ENCODE measurements at places on chromosomes 5 and 9.

DNA sequence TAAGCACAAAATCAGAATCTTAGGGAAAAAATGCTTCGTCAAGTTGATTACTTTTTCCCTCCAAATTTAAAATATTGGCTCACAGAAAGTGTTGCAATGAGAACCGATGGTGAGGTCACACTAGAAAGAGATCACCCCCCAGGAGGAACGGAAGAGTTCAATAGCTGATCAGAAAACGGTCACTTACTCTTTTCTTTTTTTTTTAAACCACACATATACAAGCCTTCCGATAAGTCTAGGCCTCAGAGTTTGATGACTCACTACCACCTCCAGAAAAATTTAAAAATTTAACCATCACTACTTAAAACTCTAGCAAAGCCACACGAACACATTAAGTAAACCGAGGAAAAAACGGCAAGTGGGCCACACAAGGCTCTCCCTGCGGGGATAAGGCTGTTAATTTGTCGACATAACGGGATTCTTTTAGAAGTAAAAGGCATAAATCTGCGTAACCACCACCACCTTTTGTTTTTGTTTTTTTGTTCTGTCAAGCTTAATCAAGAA, 1.2 kb downstream of the SURF4 start:
- DNase-seq = no peak

- DNase-seq = no peak
These were observed 181.3 kb downstream of the SNCAIP start for GRCh38 chr5:122493091-122494021.

GRCh38 chr5:132825033-132825833, 5.2 kb downstream of the SHROOM1 start:
- no peak for DNase-seq

DNA sequence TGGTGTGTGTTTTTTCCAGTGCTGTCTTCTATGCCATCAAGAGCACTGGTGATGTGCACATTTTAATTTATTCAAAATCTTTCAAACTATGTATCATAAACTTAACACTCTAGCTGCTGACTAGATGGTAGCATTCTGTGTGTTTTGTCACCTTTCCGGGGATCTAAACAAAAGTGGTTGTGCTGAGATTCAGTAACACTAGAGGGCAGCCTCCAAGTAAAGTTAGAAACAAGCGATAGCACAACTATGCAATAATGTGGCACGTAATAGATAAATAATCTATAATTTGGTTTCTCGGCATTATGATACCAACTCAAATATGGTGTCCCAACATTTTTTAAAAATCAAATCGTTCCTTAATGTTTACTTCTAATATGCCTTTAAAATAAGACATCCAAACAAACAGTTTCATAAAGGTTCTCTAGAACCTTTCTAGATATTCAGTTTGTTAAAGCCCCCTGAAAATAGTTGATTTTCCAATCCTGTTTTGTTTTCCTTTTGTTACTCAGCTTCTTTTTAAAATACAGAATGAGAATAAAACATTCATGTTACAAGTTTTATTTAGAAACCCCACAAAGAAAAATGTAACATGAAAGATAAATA, 16.9 kb downstream of the SEMA6A start:
- no peak for DNase-seq

- DNase-seq = no peak
These were observed 3.4 kb downstream of the GFM2 start for GRCh38 chr5:74763504-74763903.

DNA sequence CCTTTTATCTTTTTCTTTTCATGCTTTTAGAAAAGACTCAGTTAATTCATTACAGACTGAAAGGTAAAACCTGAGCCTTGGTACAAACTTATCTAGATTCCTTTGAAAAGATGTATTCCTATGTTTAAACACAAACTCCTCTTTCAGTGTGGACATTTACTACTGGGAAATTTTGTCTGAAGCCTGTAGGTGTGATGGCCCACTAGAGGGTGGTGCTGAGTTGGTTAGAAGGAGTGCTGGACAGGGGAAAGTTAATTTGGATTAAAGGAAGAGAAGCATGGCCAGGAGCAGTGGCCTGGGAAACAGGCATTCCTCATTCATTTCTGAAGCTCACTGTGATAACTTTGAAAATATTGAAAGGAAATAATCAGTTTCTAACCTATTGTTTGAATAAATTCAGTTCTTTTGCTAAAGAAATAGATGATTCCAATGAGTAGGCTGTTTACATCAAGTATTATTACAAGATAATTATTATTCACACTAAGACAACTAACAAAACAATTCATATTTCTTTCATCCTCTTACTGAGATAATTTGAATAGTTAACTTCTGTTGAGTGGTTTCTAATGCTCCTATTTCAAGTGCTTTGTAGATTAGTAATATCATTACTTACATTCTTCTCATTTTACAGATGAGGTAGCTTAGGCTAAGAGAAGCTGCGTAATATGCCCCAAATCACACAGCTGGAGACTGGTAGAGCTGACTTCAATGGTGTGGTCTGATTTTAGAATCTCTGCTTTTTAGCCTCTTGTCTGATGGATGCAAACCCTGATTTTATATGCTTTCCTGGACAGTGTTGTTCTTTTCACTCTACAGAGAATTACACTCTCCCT, 150.9 kb downstream of the ADGRV1 start:
- DNase-seq = peak; percentile 0

- DNase-seq = no peak
These were observed 11.9 kb upstream of the LHX2 start for GRCh38 chr9:123999661-124000060.

GRCh38 chr5:9534881-9535517, 10.9 kb downstream of the SEMA5A start:
- DNase-seq = no peak

- peak; percentile 60 for DNase-seq
These were observed 29.3 kb downstream of the PCDH1 start for GRCh38 chr5:141848744-141849414.

DNA sequence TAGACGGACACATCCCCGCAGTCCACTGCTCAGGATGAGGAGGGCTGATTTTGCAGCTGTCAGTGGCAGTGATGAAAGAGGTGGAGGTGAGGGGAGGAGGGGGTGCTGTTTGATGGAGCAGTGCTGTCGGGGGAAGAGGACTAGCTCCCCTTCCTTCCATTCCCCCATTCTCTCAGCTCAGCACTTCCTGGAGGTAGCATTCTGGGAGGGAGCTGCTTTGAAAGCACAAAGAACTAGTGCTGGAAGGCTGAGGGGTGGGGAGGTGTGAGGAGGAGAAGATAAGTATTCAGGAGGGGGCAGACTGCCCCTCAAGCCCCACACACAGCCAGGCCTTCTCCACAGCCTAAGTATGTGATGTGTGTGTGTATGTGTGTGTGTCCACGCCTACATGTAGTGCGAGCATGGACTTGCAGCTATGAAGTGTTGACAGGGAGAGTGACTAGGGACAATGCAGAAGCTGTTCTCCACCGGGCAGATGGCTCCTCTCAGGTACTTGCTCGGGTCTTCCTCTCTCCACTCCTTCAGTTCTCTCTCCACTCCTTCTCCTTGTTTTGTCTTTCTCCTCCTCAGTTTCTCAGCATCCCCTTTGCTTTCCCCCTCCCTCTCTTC, 65.5 kb upstream of the HSPA9 start:
- no peak for DNase-seq

DNA sequence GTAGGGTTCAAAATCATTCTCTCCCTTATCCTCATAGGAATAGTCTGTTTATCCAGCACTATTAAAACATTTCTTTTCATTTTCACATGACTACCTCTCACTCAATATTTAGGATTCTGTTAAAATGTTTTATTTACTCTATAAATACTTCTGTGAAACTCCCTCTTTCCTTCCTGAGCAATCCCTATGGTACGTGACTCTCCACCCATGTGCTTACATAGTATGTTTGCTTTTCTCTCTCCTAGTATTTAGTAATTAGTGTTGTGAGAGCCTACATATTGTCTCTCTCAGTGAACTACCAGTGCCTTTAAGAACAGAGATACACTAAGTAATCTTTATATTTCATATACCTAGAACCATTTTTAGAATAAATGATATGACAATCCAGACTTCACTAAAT, 46.0 kb downstream of the PTPRD start:
- DNase-seq = no peak

DNA sequence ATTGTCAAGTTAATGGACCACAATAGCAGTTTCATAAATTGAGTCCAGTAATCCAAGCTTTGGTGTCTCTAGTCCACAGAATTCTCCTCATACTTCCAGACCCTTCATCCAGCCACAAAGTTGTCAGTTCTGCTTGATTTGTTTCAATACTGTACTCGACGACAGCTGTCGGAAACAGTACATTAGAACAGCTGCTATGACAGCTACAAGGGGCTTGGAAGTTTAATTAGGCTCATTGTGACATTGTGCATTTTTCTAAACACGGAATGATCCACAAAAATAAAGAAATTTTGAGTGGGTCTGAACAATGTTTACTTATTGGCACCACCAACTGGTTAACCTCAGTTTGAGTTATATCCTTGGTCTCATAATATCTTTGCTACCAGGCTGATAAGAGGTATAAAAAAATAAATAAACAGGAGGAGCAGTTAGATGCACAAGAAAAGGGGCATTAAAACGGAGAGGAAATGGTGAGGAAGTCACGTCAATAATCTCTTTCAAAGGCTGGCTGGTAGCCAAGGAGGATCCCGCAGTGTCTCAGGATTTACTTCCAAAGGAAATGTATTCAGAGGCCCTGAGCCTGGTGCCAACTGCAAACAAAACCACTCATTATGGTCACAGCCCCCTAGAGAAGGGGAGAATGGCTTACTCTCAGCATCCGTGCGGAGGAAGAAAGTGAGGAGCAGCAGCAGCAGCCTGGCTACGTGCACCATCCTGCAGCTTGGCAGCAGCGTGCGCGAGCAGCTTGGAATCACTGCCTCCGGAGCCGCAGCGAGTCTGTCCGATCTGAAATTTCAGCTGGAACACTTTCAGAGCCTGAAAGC, 933.8 kb upstream of the DMAC1 start:
- peak; percentile 72 for DNase-seq

DNA sequence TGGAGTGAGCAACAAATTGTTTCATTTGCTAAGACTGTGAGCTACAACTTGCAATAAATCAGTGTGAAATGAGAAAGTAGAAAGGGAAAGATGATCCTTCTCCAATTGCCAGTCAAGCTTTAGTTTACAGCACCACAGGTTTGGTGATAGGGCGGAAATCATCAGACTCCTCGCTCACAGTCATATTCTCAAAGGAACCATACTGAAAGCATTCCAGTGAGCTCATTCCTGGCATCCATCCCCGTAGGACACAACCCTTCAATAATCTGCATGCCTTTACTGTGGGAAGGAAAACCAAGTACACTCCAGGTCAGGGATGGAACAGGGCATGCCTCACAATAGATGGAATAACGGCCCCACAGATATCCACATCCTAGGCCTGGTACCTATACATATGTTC, 80.7 kb downstream of the FSTL4 start:
- no peak for DNase-seq

GRCh38 chr5:165201369-165201768, 1696.0 kb downstream of the MAT2B start:
- DNase-seq = no peak

- no peak for DNase-seq
These were observed 103.5 kb downstream of the GCNT1 start for GRCh38 chr9:76562511-76562911.

DNA sequence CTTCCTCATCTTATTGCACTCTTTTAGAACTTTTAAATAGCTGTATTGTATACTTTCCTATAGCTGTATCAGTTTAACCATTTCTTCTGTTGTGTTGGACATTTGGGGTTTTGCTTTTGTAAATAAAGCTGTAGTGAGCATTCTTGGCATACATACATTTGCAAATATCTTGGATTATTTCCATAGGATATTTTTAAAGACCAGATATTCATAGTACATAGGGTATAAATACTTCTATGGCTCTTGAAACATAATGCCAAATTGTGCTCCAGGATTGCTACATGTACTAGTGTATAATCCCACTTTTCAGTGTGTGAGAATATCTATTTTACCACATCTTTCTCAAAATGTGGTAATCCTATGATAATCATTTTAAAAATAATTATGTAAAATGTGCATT, 51.2 kb downstream of the SCAMP1 start:
- no peak for DNase-seq

GRCh38 chr5:33400675-33401074, 40.1 kb upstream of the TARS1 start:
- DNase-seq = peak; percentile 28

DNA sequence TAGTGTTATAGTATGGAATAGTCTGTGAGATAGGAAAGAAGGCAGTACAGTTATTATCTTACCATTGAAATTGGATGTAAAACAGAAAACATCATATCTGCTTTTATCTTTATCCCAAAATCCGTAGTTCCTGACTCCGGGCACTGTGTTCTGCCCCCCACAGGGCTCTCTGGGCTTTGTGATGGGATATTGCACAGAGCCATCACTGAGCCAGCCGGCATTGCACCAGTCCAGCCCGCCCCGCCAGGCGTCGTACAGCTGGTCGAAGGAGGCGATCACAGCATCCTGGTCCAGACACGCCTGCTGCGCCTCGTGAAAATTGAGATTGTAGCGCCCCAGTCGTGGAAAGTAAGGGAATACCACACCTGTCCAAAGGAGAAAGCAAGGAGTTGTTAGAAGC, 76.4 kb downstream of the HAPLN1 start:
- DNase-seq = no peak

GRCh38 chr9:87243602-87244001, 254.1 kb upstream of the DAPK1 start:
- no peak for DNase-seq

DNA sequence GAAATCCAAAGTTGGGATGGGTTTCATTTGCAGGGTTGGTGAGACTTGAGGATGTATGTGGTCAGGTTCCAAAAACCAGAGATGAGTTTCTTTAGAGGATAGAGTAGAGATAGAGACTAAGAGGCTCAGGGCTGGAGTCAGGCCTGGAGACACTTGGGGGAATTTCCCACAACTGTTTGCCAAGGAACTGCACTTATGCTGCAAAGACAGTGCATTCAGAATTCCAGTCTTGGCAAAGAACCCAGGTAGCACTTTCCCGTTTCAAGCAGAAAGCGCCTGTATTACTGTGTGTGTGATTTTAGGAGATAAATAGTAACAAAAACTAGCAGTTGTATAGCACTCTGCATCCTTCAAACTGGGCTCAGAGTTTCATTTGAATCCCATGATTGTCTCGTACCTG, 55.4 kb downstream of the SNCAIP start:
- DNase-seq = no peak

DNA sequence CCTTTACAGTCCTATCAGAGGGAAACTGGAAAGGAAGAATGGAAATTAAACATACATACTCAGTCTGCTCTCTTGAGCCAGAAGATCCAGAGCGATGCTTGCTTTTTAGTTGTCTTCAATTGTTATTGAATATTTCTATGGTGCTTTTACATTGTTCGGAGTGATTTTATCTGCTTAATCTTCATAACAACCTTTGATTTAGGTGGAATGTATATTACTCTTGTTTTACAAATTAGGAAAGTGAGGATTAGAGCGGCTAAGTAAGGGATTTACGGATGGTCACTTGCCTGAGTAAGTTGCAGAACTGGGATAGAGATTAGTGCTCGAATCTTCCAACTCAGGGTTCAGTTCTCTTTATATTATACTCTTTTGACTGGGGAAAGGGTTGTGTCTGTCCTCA, 69.1 kb downstream of the PBX3 start:
- no peak for DNase-seq

DNA sequence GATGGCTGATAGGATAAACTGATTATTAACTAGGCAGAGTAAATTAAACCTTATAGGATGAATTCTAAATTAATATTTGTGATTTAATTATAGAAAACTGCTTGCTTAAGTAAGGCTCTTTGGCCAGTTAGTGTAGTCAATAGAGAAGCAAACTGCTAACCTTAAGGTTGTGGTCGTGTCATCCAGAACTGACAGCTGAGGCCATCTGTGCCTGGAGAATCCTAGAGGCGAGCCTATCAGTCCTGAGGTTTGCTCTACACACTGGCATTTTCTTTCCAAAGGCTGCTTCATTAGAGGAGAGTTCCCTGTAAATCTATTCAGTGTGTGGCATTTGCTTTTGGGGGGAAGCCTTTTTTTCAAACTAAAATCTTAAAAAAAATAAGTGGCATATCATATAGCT, 169.2 kb downstream of the MEF2C start:
- DNase-seq = no peak

Data from NCI-H2171 treated with DMSO at 0.1 percent for 48 hours (cell line).